ENCODE measurements at places on chromosomes 5 and 9.

GRCh38 chr9:136711751-136712689, at the start of gene DIPK1B:
Gene DIPK1B, plus strand, starts transcription at chr9:136712572. Its CDS starts 94 bp downstream, at chr9:136712666.
- peak; percentile 82 for DNase-seq

DNA sequence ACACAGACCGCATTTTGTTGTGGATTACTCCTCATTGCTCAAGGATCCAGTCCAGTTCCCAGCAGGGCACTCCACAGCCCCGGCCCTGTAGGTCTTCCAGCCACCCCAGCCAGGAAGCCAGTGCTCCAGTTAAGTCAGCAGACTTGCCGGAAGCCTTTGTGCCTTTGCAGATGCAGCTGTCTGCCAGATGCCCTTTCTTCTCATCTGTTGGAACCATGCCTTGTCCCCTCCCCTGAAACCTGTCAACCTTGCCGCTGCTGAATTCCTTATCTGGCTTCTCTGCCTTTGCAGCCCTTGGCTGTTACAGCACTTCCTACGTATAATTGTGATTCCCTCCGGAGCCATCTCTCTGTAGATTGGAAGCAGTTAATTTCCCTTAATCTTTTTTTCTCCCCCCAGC, 28.4 kb downstream of the PSAT1 start:
- DNase-seq = peak; percentile 55

DNA sequence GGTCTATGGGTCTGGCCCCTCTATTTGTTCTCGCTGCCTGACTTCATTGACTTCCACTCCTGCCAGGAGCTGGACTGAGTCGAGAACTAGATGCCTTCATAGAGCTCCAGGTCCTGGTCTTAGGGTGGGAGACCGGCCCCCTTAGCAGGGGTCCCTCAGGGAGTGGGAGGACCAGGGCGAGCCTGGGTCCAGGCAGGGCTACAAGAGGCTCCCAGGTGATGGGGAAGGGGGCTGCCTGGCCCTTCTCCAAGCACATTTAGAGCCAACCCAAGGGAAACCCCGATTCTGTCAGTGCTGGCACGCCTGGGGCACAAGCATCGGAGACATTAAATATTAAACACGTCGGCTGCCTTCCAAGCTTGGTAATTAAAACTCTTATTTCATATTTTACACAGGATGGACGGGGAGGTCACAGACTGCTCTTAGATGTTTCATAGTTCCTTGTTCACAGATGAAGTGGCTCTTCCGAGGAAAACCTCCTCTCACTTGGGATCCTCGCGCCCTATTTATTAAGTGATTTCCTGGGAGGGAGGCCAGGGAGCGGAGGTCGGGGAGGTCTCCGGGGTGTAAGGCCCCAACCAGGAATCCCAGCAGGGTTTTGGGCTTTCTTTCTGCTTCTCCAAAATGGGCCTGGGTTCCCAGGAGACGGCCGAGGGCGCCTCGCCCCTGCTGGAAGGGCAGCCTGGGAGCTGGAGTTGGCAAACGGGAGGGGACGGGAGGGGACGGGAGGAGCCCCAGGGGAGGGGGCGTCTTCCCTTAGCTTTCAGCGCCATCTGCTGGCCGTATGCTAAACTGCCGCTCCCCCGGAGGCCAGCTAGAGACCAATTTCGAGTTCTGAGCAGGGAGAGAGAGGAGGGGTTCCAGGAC, 23.4 kb upstream of the ZBTB43 start:
- peak; percentile 76 for DNase-seq

DNA sequence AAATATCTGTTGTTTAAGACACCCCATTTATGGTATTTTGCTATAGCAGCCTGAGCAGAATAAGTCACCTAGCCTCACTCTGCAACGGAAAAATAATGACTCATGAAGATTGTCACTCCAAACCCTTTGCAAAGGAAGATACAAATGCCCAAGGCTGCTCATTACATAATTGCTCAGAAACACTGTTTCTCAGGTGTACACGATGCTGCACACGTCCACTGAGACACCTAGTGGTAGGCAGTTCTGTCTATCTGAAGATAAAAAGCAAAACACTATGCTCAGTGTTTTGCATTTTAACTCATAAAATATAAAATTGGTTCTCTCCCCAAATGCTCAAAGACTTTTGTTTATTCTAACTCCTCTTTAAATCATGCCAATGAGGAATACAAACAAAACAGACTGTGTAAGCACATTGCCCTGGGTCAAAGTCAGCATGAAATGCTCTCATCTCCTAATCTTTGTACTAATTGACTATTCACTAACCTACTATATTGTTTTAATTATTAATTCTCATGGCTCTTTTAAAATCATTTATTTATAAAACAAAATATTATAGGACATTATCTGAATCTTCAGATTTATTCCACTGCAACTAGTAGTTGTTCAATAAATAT, 7.7 kb upstream of the TSLP start:
- DNase-seq = peak; percentile 37

- DNase-seq = no peak
These were observed 60.4 kb upstream of the TMED7 start for GRCh38 chr5:115686051-115686737.

GRCh38 chr5:145887976-145888574, 15.3 kb upstream of the GRXCR2 start:
- DNase-seq = peak; percentile 31

DNA sequence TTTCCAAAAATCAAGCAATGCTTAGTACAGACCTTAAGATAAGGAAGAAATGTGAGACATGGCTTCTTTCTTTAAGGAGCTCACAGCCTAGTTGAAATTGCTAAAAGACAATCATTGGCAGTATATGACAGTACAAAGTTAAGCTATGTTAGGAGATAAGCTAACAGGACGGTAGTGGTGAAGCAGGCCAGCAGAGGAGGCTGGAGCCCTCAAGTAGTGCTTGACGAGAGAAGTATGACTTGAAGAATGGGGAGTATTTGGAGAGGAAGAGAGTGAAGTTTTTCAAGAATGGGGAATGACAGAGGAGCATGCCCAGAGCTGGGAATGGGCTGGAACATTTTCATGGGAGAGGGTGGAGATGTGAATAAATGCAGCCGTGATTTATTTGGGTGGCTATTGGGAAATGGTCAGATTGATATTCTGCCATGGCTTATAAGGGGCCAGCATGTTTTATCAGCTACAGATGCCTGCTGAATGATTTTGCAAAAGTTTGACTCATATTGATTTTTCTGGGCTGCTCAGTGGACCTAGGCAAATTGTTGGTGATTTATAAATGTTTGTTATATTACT, 43.7 kb downstream of the LURAP1L start:
- DNase-seq = no peak

GRCh38 chr5:53481159-53481886, 894 bp downstream of the FST start:
- no peak for DNase-seq

DNA sequence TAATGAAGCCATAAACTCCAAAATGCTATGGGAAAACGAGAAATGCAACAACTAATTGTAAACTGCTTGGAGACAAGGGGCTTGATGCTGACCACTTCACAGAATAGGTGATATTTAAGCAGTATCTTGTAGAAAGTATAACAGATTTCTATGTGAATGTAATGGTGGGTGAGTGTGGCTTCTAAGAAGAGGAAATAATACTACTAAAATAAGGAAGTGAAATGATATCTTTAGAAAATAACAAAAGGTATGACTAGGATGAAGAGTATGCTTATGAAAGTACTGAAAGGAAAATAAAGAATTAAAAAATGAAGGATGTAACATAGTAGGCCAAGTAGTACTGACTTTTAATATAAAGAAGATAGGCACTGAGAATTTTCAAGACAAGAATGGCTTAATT, 94.2 kb downstream of the AGTPBP1 start:
- no peak for DNase-seq

- no peak for DNase-seq
These were observed 161.2 kb downstream of the C9orf50 start for GRCh38 chr9:129459547-129460322.

- peak; percentile 76 for DNase-seq
These were observed 361.6 kb downstream of the YTHDC2 start for GRCh38 chr5:113875096-113875495.

DNA sequence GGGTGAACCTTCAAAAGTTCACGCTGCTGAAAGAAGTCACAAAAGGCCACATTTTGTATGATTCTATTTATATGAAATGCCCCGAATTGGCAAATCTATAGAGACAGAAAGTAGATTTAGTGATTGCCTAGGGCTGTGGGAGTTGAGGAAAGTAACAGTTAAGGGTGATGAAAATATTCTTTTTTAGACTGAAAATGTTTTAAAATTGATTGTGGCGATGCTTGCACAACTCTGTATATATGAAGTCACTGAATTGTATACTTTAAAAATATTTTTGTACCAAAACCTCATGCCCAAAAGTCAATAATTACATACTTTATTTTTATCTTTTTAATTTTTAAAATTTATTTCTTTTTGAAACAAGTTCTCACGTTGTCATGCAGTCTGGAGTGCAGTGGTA, 30.3 kb downstream of the HSPA4 start:
- no peak for DNase-seq

DNA sequence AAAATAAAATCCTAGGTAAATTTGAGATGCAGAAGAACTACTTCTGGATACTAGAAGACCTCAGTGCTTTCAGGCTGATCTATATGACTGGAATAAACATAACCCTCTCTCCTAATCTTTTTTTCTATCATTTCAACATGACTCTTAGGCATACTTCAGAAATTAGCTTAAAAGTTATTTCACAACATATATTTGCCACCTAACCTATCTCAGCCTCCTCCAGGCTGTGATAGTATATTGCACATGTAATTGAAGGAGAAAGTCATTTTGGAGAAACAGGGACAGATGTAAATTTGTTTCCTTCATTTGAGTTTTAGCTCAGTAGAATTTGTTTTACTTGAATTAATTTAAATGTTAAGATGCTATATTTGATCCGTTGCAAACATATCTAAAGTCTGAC, 1932.3 kb upstream of the CDH6 start:
- no peak for DNase-seq

GRCh38 chr5:60883229-60883628, 39.2 kb upstream of the ELOVL7 start:
- no peak for DNase-seq

DNA sequence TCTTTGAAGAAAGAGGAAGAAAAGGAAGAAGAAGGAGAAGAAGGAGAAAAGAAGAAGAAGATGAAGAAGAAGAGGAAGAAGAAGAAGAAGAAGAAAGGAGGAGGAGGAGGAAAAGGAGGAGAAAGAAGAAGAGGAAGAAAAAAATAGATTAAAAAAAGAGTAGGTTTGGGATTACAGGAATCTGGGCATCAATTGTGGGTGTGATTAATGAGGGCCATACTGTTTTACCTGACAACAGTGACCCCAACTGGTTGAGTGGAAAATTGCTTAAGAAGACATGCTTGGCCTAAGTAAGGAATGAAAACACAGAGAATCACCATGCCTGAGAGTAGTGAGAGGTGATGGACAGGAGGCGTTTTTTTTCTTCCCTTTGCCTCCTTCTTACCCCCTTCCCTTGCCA, 114.6 kb downstream of the FAM170A start:
- peak; percentile 13 for DNase-seq

DNA sequence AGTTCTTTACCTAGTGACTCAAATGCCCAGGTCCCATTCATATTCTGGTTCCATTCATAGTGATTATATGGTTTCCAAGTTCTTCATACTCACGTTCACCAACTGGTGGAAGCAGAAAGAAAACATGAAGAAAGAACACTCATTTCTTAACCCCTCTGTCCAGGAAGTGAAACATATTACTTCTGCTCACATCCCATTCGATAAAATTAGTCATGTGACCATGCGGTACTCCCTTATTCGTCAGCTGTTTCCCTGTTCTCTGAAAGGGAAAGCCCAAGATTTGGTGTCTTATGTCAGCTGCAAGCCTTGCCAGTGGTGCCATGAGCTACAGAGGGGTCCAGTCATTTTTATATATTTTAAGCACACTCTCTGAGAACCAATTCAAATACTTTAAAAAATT, 387.0 kb upstream of the DMAC1 start:
- DNase-seq = no peak

- DNase-seq = no peak
These were observed 407.4 kb downstream of the HCN1 start for GRCh38 chr5:45288746-45289145.

- DNase-seq = no peak
These were observed 85.5 kb upstream of the ZNF169 start for GRCh38 chr9:94173632-94174031.

GRCh38 chr5:73028991-73029595, 73.3 kb downstream of the FCHO2 start:
- DNase-seq = no peak

GRCh38 chr5:10434392-10434791, 7.3 kb upstream of the ROPN1L start:
- DNase-seq = no peak

DNA sequence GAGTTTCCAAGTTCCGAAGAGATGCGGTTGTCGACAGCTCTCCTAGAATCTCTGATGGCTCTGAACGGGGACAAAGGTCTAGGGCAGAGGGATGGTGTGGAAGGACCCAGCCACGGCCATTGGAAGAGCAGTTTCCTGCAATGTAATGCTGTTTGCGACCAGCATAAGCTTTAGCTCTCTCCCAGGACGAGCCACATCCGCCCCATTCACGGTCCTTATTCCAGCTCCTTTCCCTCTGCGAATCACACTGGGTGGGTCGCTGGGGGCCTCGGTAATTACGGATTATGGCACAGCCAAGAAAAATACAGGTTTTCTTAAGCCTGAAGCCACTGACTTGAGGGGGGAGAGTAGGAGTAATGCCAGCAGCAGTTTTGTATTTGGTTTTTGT, 22.7 kb downstream of the ANXA2R start:
- peak; percentile 16 for DNase-seq

GRCh38 chr5:153573326-153574033, 83.0 kb downstream of the GRIA1 start:
- DNase-seq = no peak

DNA sequence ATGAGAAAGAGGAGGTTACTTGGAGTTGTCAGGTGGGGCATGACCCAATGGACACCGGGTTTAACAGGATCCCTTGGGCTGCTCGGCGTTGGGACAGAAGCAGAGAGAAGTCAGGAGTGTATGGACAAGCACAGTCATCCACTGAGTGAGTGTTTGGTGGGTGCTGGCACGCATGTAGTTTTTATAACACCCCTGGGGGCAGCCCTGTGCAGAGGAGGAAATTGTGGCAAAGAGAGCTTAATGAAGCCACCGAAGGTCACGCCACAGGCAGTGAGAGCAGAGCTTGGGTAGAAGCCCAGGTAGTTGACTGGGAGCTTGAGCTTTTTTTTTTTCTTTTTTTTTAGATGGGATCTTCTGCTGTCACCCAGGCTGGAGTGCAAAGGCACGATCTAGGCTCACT, 43.2 kb upstream of the IER5L start:
- DNase-seq = no peak

DNA sequence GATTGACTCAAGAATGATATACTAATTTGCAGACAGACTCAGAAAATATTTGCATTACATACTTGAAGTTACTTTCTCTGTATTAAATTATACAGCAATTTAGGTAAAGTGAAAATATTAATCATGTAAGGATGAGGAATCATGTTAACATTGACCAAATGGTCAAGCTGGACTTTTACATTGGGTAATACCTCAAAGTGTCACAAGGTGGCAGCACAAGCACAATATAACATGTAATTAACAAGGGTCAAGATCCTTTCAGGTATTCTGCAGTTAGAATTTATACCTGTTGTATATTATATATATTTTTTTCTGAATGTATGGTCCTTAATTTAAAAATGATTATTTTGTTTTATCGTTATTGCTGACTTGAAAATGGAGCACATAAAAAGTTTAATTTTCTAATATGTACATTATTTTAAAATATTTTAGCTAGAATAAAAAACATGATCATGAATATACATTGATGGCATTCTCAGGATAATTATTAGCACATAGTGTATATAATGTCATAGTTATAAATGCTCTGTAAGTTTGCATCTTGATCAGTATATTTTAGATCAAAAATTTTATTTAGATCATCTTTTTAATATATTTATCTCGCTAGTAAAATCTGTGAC, 8.6 kb downstream of the HAPLN1 start:
- peak; percentile 61 for DNase-seq

Measured in COR-L47 (cell line).